ENCODE measurements at places on chromosomes 7 and 10. TPM values are rescaled to one million over a fixed set of nuclear protein-coding genes. Genes with fewer than 3 reads are reported as not detected.
A peak's percentile ranks its signal among the peaks of the same experiment; 100 is the strongest.

The MYH16 gene
- not detected for polyA plus RNA-seq

The PTPRN2 gene
- polyA plus RNA-seq: 1.4 TPM

The OR6B1 gene
- polyA plus RNA-seq: not detected

The HYAL4 gene
- not detected for polyA plus RNA-seq

The ATOH7 gene
- not detected for polyA plus RNA-seq

The SMO gene
- 0.07 TPM for polyA plus RNA-seq

The SRGN gene
- 1,724 TPM for polyA plus RNA-seq

The MLXIPL gene
- not detected for polyA plus RNA-seq

The NUDT13 gene
- polyA plus RNA-seq: 0.69 TPM

The C10orf90 gene
- not detected for polyA plus RNA-seq

The DENND2A gene
- polyA plus RNA-seq: not detected

The KCNIP2 gene
- 0.48 TPM for polyA plus RNA-seq

The SPACDR gene
- not detected for polyA plus RNA-seq

The AGFG2 gene
- polyA plus RNA-seq: 1.8 TPM

GRCh38 chr7:117251687-117252086 is 71.2 kb downstream of the WNT2 start:
- no peak for DNase-seq
- H3K27me3 ChIP-seq: no peaks in the 10 kb centered on the region
- no peak overlapping the region for H3K4me3 ChIP-seq
- no peak overlapping the region for H3K27ac ChIP-seq
- H3K4me1 ChIP-seq: no peaks in the 10 kb centered on the region
- no peaks in the 10 kb centered on the region for H3K36me3 ChIP-seq

GRCh38 chr7:134343796-134344195 is 27.1 kb upstream of the SLC35B4 start:
- H3K27me3 ChIP-seq: no peaks in the 10 kb centered on the region
- no peaks in the 10 kb centered on the region for H3K4me1 ChIP-seq
- H3K4me3 ChIP-seq: no peak overlapping the region
- H3K36me3 ChIP-seq: no peaks in the 10 kb centered on the region

GRCh38 chr10:6461961-6462360 is 118.1 kb downstream of the PRKCQ start:
- DNase-seq: no peak
- H3K27ac ChIP-seq: no peak overlapping the region
- H3K4me3 ChIP-seq: no peak overlapping the region
- H3K27me3 ChIP-seq: no peaks in the 10 kb centered on the region

DNA sequence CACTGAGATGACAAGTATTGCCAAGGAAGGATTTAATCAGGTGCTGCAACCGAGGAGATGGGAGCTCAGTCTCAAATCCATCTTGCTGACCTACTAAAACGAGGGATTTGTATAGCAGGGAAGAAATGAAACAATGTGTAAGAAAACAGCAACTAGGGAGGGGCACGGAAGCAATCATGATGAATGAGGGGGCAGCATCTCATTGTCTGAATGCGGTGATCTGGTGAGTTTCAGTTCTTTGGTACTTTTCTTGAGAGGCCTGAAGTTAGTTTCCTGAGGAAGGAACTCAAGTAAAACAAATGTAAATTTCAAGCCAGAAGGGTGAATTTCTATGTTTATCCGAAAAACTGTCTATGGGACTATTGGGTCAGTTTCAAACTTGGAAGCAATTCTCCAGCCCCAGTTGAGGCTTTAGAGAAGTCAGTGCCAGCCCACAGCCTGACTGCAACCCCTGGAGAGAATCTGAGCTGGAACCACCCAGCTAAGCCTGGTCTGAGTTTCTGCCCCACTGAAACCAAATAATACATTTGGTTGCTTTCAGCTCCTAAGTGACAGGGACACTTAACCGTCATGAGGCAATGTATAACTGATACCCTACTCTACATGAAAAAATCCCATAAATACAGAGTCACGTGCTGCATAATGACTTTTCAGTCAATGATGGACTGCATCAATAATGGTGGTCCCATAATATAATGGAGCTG is 45.8 kb upstream of the TNS3 start:
- peaks cover 14% of the 10 kb centered on the region for H3K4me1 ChIP-seq
- no peak overlapping the region for H3K4me3 ChIP-seq
- no peaks in the 10 kb centered on the region for H3K36me3 ChIP-seq
- DNase-seq: no peak
- H3K27ac ChIP-seq: no peak overlapping the region
- no peaks in the 10 kb centered on the region for H3K27me3 ChIP-seq

DNA sequence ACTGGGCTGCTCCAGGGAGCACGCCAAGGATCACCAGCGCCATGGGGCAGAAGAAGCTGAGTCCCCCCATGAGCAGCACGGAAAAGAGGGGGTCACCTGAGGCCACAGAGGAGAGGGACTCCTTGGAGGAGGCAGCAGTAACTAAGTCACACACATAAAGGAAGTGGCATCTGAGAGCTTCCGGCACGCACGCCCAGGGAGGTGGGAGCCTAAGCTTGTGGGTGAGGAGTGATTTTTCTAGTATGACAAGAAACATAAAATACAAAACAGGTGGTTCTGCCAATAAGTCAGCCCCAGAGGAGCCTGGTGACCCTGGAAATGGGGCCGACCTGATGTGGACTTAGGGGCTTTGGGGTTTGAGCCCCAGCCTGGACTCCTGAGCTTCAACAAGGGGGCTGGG is 60.8 kb downstream of the CARD11 start:
- peaks cover 26% of the 10 kb centered on the region for H3K4me1 ChIP-seq
- H3K36me3 ChIP-seq: no peaks in the 10 kb centered on the region
- no peak for DNase-seq
- no peak overlapping the region for H3K27ac ChIP-seq
- peaks cover 15% of the 10 kb centered on the region for H3K27me3 ChIP-seq

DNA sequence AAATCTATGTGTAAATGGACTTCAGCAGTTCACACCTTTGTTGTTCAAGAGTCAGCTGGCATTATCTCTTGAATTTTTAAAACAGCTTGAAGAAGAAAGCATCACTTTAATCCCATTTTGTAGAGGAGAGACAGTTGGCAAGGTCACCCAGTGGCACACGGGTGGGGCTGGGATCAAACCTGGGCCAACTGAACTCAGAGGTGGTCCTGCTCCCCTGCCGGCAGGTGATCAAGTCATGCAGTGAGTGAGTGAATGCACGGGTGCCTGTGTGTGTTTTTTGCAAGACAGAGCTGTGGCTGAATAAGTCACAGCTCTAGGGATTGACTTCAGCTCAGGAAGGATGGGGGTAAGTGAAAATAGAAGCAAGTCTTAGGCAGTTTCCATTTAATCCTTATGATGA is 9.5 kb downstream of the GHRHR start:
- H3K27ac ChIP-seq: no peak overlapping the region
- DNase-seq: no peak
- no peak overlapping the region for H3K4me3 ChIP-seq
- H3K36me3 ChIP-seq: no peaks in the 10 kb centered on the region
- H3K27me3 ChIP-seq: no peaks in the 10 kb centered on the region
- H3K4me1 ChIP-seq: no peaks in the 10 kb centered on the region

DNA sequence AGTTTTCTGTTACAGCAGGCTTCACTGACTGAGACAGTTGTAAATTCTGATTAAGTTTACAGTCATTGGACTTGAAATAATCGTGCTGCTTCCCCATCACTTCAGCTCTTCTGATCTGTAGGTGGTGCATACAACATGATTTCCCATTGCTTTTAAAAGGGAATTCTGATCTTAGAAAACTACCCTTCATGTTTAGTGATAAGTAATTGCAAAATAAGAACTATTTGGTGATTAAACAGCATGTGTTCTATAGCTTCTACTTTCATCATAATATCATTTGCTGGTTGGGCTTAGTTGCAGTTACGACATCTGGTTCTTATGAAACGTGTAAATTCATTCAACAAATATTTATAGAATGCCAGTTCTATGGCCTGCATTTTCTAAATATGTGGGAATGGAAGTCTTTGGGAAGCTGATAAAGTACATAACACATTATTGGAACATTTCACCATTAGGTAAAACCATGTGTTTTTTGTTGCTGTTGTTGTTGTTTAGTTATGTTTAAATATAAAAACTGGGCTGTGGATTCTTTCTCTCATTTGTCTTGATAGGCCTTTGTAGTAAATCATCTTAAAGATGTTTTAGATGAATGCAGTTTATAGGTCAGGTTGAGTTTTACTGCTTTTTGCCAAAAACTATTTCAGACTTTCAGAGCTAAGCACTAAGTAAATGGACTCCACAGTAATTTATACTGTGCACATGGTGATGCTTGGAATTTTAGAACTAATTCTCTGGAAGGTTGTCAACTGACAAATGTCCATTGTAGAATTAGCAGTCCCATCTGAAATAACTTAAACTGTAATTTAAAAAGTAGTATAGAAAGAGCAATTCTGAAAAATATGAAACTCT is 13.1 kb downstream of the GNAI1 start:
- H3K36me3 ChIP-seq: no peaks in the 10 kb centered on the region
- H3K4me3 ChIP-seq: no peak overlapping the region
- no peaks in the 10 kb centered on the region for H3K4me1 ChIP-seq
- DNase-seq: no peak

GRCh38 chr7:155308330-155309020 is 10.8 kb downstream of the INSIG1 start:
- no peaks in the 10 kb centered on the region for H3K27me3 ChIP-seq
- H3K36me3 ChIP-seq: peaks cover 72% of the 10 kb centered on the region
- H3K4me3 ChIP-seq: no peak overlapping the region
- no peak for DNase-seq

GRCh38 chr10:129546106-129546505 is 79.1 kb downstream of the MGMT start:
- H3K27ac ChIP-seq: no peak overlapping the region
- no peak overlapping the region for H3K4me3 ChIP-seq
- H3K36me3 ChIP-seq: no peaks in the 10 kb centered on the region
- H3K27me3 ChIP-seq: no peaks in the 10 kb centered on the region
- no peaks in the 10 kb centered on the region for H3K4me1 ChIP-seq

DNA sequence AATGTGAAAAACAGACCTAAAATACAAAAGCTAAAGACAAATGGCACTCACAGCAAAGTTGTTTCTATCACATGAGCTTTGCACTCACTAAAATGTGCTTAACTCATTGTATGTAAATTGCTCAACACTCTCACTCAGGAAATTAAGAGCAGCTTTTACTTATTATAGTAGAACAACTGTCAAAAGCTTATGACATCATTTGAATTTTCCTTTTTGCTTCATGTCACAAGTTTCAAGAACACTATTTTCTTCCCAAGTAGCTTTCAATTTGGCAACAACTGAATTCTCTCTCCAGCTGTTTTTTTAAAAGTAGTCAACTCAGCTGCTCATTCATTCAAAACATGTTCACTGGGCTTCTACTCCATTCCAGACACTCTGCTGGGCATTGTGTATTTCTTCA is 46.9 kb downstream of the ATE1 start:
- no peaks in the 10 kb centered on the region for H3K36me3 ChIP-seq
- DNase-seq: no peak
- H3K4me1 ChIP-seq: peaks cover 6% of the 10 kb centered on the region
- no peak overlapping the region for H3K27ac ChIP-seq

GRCh38 chr10:129626796-129627435 is 159.9 kb downstream of the MGMT start:
- no peaks in the 10 kb centered on the region for H3K4me1 ChIP-seq
- H3K4me3 ChIP-seq: no peak overlapping the region
- H3K27me3 ChIP-seq: no peaks in the 10 kb centered on the region
- H3K36me3 ChIP-seq: no peaks in the 10 kb centered on the region
- DNase-seq: no peak

- no peak overlapping the region for H3K27ac ChIP-seq
- H3K4me3 ChIP-seq: no peak overlapping the region
- no peak for DNase-seq
- no peaks in the 10 kb centered on the region for H3K27me3 ChIP-seq
- no peaks in the 10 kb centered on the region for H3K36me3 ChIP-seq
- H3K4me1 ChIP-seq: no peaks in the 10 kb centered on the region
Measured at GRCh38 chr7:43302211-43302711, 189.8 kb downstream of the HECW1 start.

- H3K27me3 ChIP-seq: no peaks in the 10 kb centered on the region
- H3K36me3 ChIP-seq: no peaks in the 10 kb centered on the region
- H3K4me1 ChIP-seq: peaks cover 9% of the 10 kb centered on the region
- no peak overlapping the region for H3K4me3 ChIP-seq
- peak; percentile 32 for DNase-seq
- H3K27ac ChIP-seq: no peak overlapping the region
Measured at GRCh38 chr7:10888861-10889260, 84.8 kb upstream of the PHF14 start.

GRCh38 chr7:151873402-151873965 is 3.4 kb downstream of the PRKAG2 start:
- no peaks in the 10 kb centered on the region for H3K27me3 ChIP-seq
- H3K36me3 ChIP-seq: peaks cover 4% of the 10 kb centered on the region
- no peak overlapping the region for H3K4me3 ChIP-seq
- H3K27ac ChIP-seq: no peak overlapping the region
- DNase-seq: no peak

GRCh38 chr7:34982371-34983019 is 54.8 kb downstream of the DPY19L1 start:
- no peaks in the 10 kb centered on the region for H3K36me3 ChIP-seq
- no peak overlapping the region for H3K27ac ChIP-seq
- H3K4me1 ChIP-seq: no peaks in the 10 kb centered on the region
- no peak for DNase-seq
- H3K4me3 ChIP-seq: no peak overlapping the region
- no peaks in the 10 kb centered on the region for H3K27me3 ChIP-seq

GRCh38 chr7:33832271-33832721 is 73.0 kb upstream of the BMPER start:
- H3K27ac ChIP-seq: no peak overlapping the region
- no peaks in the 10 kb centered on the region for H3K4me1 ChIP-seq
- H3K4me3 ChIP-seq: no peak overlapping the region
- H3K36me3 ChIP-seq: no peaks in the 10 kb centered on the region
- no peak for DNase-seq
- no peaks in the 10 kb centered on the region for H3K27me3 ChIP-seq

Data from CD14-positive monocyte (primary cell).